Activated T-helper 1 cell treated with Interleukin-2 at 50 U/mL for 16 hours (primary cell): ENCODE measurements at places on chromosomes 5 and 9.

DNA sequence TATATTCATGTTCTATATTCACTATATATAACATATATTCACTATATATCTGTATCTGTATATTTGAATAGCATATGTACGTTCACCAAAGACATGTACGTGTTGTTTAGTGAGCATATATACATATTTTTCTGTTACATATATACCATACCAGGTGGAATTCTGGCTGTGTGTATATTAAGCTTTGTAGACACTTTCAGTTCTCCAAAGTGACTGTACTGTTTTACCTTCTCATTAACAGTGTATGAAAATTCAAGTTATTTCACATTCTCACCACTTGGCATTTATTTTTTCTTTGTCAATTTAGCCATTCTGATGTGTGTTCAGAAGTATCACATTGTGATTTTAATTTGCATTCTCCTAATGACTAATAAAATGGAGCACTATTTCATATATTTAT lies 52.2 kb downstream of the DROSHA start:
- DNase-seq = no peak

- DNase-seq = no peak
These were observed 58.4 kb downstream of the SLC1A3 start for GRCh38 chr5:36664766-36665165.

- no peak for DNase-seq
These were observed 1709.0 kb upstream of the WWC1 start for GRCh38 chr5:166582416-166582815.

DNA sequence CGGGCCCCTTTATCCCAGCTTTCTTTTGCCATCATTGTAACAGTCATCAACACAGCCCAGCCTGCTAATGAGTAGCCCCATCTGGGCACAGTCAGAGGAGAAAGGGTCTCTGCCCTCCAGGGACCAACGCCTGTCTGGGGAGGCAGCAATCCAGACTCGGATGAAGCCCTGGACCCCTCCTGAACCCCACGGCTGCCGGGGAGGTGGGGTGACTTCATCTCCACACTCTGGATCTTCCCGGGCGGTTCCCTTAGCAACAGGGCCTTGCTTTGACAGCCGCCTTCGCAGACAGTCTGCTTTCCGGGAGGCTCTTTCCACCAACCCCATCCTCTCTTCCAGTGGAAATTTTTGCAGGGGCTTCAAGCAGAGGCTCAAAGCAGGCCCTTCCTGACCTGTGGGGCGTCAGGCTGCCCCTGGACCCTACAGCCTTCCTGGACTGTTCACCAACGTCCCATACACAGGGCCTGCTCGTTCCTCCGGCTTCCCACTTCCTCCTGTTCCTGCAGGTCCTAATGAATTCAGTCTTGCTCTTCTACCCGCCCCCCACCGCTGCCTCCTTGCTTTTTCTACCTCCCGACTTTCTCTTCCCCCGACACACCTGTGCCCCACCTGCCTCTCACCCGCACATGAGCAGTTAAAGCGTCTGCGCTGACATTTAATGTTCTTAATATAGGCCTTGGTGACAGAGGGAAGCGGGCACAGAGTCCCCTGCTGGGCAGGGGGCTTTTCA lies 161.7 kb upstream of the MVB12B start:
- no peak for DNase-seq

DNA sequence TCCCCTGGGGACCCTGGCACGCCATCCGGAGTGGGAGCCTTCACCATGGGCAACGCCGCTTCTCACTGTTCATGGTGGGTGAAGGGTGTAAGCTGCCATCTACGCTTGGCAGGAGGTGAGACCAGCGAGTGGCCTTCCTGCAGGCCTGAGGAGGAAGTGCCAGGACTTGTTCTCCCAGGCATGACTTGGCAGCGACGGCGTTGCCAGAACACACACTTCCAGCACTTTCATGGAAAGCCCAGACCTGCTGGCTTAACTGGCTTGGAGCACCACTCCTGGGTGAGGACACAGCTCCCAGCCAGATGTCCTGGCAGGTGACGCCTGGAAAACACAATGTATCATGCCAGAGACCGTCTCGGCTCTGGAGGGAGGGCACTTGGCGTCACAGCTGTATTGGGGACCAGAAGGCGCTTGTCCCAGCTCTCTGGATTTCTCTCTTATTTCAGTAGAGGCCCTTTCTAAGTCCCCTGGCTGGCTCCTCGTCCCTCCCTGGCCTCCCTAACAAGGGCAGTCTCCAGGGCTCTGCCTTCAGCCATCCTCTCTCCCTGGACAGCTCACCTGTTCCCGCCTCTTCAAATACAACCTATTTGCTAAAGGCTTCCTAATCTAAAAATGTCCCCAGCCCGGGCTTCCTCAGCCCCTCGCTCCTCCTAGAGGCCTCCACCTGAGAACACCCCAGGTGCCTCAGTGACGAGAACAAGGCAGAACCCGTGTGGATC lies 188.3 kb downstream of the OLFM1 start:
- DNase-seq = no peak

GRCh38 chr9:136439481-136440408 lies at the start of gene INPP5E:
Gene INPP5E, minus strand, starts transcription at chr9:136439845. Its CDS starts 426 bp downstream, at chr9:136439419.
- peak; percentile 80 for DNase-seq

DNA sequence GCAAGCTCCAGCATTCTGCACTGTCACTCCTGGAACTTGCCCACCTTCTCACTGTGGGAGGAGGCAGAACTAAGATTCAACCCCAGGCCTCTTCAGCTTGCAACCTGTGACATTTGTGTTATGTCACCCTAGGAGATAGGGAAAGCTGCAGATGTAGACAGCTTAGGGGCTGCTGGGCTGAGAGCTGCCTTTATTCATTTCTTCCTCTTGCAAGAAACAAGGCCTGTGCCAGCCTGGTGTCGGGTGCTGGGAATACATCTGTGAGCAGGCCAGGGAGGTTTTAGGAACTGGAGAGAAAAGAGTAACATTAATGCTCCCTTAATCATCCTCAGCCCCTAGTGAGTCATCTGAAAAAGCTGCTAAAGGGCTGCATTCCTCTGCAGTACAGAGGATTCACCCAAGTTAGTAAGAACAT lies 101.8 kb downstream of the FGF18 start:
- DNase-seq = no peak

- no peak for DNase-seq
These were observed 20.1 kb upstream of the CKMT2 start for GRCh38 chr5:81213070-81213469.

- DNase-seq = no peak
These were observed 210.6 kb downstream of the CAAP1 start for GRCh38 chr9:26682041-26682440.

DNA sequence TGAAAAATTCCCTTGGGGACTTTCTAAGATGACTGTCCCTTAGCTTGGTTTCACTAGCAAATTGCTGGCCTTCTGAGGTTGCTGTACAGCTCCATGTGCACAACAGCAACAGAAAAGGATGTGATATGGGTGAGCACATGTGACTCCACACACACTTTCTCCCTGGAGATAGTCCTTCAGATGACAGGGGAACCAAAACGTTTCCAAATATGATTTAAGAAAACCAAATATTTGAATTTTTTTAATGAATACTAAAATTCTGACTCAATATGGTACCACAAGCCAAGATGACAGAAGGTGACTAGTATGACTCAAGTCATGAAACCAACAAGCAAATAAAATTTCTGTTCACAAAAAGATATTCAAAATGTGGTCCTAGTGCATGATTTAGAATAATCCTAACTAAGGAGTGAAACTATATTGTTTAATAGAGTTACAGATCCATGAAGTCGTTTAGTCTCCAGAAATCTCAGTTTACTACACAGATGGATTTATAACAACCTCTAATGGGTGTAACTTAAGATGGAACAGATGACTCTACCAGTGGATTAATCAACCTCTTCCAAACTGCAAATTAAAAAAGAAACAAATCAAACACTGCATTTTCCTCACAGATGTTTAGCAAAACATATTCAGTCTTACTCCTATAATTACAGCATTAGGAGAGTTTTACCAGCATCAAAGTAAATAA lies 144.8 kb upstream of the PIK3R1 start:
- no peak for DNase-seq

DNA sequence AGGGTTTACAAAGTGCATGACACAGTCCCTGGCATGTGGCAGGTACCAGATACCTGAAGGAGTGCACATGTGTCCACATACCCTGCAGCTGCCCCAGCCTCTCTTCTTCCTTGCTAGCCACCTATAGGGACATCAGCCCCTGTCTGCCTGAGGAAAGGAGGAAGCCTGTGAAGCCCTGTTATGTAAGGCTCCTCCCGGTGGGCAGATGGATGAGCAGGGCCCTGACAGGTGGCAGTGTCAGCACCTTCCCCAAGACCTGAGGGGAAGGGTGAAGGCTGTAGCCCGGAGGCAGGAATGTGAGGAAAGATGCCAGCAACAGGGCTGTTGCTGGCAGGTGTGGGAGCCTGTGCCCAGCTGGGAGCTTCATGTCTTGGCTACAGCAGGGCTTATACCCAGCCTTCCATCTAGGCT lies 21.7 kb downstream of the TCF7 start:
- DNase-seq = no peak

- no peak for DNase-seq
These were observed 4.1 kb upstream of the CCDC69 start for GRCh38 chr5:151227918-151228447.

- no peak for DNase-seq
These were observed 15.4 kb downstream of the SLC36A3 start for GRCh38 chr5:151288180-151288579.

DNA sequence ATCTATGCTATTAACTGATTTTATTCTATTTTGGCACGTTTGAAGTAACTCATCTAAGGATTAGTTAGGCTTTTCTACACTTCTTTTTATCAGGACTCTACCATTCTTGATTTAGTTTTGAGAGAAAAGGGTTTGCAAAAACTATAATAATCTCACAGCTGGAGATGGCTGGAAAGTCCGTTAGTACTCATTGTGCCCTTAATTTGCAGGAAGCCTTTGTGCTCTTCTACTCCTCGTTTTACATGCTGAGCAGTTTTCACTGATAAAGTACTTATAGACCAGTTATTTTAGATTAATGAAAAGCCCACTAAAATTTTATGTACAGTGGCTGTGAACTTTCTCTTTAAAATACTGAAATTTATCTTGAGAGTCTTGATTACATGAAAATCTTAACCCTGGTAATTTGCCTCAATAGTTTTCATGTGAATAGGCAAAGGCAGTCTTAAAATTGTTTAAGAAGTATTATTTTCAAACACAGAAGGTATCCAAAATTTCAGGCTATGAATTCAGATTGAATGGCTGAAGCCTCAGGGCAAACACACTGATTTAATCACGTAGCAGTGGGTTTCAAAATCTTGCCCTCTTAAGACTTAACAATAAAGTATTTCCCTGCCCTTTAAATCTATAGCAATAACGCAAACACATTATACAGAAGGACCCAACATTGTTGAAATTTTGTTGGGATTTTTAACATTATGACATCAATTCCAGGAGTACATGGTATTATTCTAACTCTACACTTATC lies 18.6 kb downstream of the MLLT3 start:
- no peak for DNase-seq

DNA sequence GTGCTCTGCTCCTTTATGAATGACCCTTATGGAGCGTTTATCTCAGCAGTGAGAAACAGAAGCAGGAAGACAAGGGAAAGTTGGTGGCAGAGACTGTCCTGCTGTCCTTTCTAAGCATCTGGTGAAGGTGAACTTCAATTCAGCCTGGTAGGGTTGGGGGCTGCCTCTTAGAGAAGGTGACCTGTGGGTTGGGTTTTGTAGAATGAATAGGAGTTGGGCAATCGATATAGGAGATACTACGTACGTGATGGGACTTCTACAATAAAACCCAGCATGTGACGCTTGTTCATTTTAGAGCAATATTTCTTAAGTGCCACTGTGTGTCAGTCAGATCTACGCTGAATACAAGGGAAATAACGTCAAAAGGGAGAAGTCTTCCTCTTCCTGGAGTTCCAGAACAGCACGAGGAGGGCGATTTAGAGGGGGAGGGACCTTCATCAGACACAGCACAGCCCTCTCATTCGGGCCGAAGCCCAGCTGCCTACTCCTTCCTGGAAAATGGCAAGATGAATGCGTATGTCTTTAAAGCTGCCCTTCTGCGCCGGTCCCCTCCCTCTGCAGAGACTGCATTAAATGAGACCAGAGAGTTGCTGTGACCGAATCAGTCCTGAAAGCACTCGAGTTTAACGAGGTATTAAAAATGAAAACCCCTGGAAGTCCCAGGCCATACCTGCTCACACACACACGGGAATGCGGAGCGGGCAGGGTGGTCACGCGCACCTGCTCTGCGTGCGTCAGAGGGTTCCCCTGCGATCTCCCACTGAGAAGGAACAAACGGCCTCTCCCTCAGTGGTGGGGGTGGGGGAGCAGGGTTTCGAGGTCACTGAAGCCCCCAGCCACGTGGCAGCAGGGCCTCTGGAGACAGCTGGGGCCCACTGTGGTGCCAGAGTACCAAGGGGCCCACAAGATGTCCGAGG lies 85.3 kb upstream of the SARDH start:
- DNase-seq = no peak

DNA sequence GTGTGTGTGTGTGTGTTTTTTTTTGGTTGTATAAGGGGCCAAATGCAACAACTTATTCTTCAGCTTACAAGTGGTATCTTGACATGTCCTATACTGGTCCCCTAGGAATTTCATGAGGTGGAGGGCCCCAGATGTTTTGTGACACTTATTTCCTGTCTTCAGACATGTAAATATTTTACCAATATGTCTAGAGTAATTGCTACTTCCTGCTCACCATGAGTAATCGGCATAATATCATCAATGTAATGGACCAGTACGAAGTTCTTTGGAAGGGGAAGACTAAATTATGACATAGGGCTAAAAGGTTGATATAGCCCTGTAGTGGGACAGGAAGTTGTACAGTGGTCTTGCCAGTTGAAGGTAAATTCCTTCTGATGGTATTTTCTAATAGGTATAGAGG lies 3.7 kb upstream of the OTULIN start:
- no peak for DNase-seq

GRCh38 chr5:99058466-99058865 lies 129.7 kb upstream of the CHD1 start:
- DNase-seq = no peak

- no peak for DNase-seq
These were observed 87.6 kb downstream of the ADAMTS6 start for GRCh38 chr5:65394087-65394486.

GRCh38 chr5:78763659-78764189 lies 115.2 kb upstream of the LHFPL2 start:
- no peak for DNase-seq

GRCh38 chr5:14286574-14287421 lies 143.7 kb downstream of the TRIO start:
- no peak for DNase-seq

DNA sequence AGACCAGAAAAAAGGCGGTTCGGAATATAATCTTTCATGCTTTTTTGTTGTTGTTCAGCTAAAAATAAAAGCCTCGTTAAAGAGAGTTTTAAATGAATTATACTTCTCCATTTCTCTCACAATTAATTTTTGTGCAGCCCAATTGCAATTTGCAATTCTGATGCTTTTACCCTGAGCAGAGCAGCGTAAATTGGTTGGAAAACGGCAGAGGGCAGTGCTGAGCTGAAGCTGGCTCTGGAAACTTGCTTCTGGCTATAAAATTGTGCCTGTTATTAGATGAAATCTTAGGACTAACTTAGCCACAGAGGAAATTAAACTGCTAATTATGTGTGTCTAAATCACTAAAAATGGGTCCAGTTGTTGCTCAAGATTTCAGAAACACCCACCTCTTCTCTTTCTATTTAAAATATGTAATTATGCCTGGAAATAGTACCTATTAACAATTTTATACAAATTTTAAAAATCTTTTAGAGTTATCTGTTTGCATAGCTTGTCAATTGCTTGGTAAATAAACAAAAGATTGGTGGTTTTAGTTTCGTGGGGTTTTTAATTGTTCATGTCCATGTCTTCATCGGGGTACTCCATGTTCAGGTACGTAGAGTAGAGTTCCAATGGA lies 441.8 kb upstream of the TLE4 start:
- DNase-seq = no peak

GRCh38 chr9:99368341-99369326 lies 146.6 kb downstream of the SEC61B start:
- no peak for DNase-seq

GRCh38 chr5:143205386-143205785 lies 198.1 kb downstream of the NR3C1 start:
- no peak for DNase-seq
